ENCODE measurements at places on chromosomes 11 and 22.
A peak's percentile ranks its signal among the peaks of the same experiment; 100 is the strongest.

DNA sequence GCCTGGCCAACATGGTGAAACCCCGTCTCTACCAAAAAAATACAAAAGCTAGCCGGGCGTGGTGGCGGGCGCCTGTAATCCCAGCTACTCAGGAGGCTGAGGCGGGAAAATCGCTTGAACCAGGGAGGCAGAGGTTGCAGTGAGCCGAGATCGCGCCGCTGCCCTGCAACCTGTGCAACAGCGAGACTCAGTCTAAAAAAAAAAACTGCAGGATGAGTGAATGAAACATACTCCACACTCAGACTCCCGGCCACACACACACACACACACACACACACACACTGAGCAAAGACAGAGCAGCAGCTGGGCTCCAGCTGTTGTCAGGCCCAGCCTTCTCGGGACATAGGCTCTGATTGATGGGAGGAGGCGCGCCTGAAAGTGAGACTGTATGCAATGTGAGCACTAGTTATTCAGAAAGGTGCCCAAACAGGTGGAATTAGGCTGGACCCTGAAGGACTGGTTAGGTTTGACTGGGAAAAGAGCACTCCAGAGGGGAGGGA is 1.5 kb upstream of the PLEKHA7 start:
- no peak for DNase-seq

DNA sequence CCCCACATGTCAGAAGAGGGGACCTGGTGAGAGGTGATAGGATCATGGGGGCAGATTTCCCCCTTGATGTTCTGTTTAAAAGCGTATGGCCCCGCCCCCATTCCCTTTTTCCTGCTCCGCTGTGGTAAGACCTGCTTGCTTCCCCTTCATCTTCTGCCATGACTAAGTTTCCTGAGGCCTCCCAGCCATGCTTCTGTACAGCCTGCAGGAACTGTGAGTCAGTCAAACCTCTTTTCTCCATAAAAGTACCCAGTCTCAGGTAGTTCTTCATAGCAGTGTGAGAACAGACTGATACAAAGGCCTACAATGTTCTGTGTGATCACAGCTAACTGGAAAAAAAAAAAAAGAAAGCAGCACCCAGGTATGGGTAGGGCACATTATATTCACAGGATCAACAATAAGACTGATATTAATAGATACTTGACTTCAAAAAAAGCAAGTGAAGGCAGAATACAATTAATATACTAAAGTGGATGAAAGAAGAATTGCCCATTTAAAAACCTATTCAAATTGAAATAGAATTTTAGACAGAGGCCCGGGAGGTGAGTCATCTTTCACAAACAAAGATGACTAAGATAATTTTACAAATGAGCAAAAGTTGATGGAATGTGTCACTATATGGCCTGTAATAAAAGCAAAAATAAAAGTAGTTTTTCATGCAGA is 1.7 kb upstream of the OR52K1 start:
- no peak for DNase-seq

DNA sequence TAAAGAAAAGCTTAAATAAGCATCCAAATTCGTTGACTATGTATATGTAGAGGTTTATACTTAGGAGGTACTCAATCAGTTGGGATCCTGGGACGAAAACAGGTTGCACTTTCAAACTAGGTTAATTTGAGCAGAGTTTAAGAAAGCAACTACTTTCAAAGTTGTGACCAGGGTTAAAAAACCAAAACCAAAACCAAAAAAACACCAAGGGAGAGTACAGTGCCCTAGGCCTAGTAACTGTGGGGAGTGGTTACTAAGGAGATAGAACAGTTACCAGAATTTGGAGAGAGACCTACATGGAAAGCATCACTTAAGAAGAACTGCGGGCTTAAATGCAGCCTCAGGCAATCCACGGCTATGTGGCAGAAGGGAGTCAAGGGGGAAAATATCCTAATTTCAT is 148.3 kb downstream of the JRKL start:
- no peak for DNase-seq

DNA sequence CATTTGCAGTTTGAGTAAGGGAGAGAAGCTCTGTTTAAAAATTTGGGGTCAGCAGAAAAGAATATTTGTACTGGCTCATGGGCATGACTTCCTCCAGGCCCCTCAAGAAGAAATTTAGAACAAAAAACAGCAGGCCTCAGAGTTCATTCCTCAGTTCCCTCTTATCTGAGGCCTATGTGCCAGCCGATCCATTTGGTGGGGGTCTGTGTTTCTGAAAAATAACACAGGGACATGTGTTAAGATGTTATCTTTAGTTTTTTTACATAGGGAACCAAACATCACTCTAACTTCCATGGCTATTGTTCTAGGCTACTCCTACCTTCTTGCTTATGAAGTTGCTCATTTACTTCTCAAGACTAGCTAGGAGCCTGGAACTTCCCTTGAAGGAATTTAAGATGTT is 16.2 kb upstream of the HSD17B12 start:
- no peak for DNase-seq

DNA sequence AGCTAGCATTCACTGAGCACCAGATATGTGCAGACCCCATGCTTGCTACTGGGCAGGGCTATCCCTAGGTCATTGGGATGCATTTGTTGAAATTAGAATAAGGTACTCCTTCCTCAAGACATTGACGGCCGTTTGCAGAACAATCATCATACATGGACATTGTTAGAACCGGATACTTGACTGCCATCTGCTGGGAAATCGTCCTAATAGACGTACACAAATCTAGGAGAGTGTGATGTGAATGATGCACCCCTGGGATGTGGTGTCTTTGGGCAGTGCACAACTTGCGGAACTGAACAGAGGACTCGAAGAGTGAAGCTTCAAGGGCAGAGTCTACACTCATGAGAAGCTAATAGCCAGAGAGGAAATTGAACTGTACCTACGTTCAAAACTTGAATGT is 35.9 kb downstream of the MYO18B start:
- no peak for DNase-seq

- no peak for DNase-seq
These were observed 29.1 kb downstream of the NFRKB start for GRCh38 chr11:129866311-129866710.

GRCh38 chr22:25892678-25893077 is 150.7 kb downstream of the MYO18B start:
- DNase-seq: no peak

GRCh38 chr22:30673136-30673535 is 5.5 kb upstream of the DUSP18 start:
- no peak for DNase-seq

- no peak for DNase-seq
These were observed 2.9 kb downstream of the SOX10 start for GRCh38 chr22:37981282-37982011.

GRCh38 chr11:21774212-21774611 is 418.7 kb upstream of the ANO5 start:
- no peak for DNase-seq

DNA sequence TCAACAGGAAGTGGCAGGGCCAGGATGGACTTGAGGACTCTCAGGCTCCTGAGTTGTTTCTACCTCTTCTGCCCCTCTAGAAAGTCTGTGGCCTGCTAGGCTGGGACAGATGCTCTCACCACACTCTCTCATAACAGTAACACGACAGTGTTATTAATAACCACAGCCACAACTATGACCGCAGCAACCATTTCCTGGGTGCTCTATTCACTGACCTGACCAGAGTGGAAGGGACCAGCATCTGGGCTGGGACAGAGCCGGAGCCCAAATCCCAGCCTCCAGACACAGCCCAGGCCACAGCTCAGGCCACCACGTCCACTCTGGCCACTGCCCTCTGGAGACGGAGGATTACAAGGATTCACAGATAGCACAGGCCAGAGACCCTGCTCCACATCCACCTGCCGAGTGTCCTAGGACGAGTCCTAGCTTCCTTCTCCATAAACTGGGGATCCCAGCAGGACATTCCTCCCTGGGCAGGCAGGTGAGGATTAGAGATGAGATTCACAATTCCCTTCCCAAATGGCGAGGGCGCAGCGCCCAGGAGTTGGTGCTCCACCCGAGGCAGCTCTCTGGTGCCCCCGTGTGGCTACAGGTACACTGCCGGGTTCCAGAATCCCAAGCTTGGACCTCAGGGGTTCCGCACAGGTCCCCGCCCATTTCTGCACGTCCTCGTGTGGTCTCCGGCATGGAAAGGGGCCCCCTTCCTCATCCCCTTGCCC is 7.1 kb downstream of the PNPLA5 start:
- DNase-seq: peak; percentile 55

- no peak for DNase-seq
These were observed 32.3 kb upstream of the POU2AF2 start for GRCh38 chr11:111213256-111213655.

DNA sequence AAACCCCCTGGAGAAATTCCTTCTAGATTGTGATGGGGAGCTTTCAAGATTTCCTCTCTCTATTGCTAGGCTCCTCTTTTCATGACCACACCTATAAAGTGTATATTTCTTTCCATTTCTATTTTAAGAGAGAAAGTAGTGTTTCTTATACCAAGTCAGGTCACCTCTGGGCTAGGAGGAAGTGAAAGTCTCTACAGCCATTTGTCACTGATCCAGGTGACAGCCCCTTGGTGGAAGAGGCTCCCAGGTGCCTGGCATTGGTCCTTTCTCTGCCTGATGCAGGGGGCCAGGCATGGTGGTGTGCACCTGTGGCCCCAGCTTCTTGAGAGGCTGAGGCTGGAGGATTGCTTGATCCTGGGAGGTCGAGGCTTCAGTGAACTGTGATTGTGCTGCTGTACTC is 64.7 kb downstream of the DHCR7 start:
- DNase-seq: no peak

DNA sequence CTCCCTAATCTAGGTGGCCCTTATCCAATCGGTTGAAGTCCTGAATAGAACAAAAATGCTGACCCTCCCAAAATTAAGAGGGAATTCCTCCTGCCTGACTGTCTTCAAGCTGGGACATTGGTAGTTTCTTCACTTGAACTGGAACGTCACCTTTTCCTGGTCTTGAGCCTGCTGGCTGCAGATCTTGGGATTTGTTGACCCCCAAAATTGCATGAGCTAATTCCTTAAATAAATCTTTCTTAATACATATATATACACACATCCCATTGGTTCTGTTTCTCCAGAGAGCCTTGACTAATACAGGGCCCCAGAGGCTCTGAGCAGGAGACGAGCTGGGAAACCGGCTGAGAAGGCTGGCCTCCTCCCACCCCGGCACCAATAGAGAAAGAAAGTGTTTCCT is 46.2 kb downstream of the TRIM29 start:
- DNase-seq: no peak

DNA sequence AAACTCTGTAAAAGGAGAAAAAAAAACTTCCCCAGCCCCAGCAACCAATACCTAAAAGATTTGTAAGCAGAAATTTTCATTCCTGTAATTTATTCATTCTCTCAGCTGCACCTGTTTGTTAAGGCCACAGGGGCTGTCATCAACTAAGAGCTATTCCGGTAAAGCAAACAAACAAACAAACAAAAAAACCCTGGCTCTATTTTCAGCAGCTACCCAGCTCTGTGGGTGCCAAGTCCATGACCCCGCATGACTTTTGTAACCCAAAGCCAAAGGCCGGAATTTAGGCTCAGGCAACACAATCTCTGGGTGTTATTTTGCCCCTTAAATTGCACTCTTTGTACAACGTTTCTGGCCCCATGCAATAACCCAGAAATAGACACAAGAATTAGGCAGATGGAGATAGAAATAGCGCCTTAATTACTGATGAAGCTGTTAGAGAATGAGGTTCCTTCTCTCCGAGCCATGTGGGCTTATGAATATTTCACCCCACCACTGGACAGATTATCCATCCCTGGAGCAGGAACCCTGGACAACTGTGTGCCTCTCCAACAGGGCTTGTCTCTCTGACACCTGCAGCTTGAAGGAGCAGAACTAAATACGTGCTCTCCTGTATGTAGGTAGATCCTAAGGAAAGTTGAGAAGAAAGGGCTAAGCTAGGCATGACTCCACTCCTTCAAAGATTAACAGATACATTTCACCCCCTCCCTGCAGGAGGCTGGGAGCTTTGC is 29.4 kb downstream of the APOL6 start:
- no peak for DNase-seq

GRCh38 chr11:68583041-68583446 is 101.3 kb upstream of the GAL start:
- DNase-seq: no peak

DNA sequence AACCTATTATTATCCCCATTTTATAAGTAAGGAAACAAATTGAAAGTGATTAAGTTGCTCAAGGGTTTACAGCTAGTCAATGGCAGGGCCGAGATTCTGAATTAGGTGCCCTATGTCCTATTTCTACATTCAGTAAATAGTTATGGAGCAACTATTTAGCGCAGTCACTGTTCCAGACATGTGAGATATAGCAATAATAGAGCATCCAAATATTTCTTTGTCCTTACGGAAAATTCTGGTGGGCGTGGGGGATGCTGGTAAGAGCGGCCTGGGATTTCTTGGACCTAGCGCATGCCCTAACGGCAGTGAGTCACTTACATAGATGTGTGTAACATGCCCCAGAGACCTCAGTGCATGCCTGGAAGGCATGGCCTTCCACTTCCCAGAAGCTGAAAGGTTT is 4.4 kb downstream of the DTX4 start:
- no peak for DNase-seq
